ENCODE measurements at places on chromosomes 1 and 21. TPM values are rescaled to one million over a fixed set of nuclear protein-coding genes. Genes with fewer than 3 reads are reported as not detected.

- DNase-seq = no peak
These were observed 50.8 kb downstream of the SRRM1 start for GRCh38 chr1:24693827-24694379.

DNA sequence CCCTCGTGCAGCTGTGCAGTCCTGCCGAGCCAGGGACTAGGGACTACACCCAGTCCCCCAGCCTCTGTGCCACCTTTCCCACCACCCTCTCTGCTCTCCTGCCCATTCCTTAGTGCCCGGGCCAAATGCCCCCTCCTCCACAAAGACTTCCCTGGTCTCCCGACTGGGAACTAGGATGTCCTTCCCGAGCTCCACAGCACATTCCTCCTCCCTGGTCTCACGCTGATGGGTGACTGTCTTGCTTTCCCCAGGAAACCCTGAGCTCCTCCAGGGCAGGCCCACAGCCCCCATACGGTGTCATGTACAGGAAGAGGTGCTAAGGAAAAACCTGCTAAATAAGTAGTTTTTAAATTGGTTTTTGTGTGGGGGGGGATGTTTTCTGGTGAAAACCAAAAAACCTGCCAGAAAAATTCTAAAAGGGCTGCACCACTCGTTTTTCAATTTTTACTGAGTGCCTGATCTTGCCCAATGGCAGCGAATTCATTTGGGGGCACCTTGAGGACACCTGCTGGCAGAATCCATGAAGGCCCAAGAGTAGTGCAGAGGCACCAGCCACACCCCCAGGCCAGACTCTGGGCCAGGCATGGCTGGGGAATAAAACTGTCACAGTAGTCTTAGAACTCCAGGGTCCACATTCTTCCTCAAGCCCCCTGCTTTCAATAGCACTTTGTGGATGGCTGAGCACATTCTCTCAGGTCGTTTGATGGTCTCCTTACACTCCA, 50.4 kb downstream of the GLIS1 start:
- no peak for DNase-seq

- DNase-seq = no peak
These were observed 19.2 kb upstream of the BACE2 start for GRCh38 chr21:41148798-41149197.

- DNase-seq = no peak
These were observed 6.0 kb downstream of the CFAP74 start for GRCh38 chr1:1997576-1997975.

DNA sequence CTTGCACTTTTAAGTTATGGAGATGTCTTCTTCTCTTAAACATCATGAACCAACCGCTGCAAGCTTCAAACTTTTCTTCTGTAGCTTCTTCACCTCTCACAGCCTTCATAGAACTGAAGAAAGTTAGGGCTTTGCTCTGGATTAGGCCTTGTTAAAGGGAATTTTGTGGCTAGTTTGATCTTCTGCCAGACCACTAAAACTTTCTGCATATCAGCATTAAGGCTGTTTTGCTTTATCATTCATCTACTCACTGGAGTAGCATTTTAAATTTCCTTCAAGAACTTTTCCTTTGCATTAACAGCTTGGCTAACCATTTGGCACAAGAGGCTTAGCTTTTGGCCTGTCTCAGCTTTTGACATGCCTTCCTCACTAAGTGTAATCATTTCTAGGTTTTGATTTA, 43.0 kb upstream of the RGL1 start:
- DNase-seq = no peak

GRCh38 chr1:223228201-223228600, 85.2 kb upstream of the TLR5 start:
- DNase-seq = no peak

DNA sequence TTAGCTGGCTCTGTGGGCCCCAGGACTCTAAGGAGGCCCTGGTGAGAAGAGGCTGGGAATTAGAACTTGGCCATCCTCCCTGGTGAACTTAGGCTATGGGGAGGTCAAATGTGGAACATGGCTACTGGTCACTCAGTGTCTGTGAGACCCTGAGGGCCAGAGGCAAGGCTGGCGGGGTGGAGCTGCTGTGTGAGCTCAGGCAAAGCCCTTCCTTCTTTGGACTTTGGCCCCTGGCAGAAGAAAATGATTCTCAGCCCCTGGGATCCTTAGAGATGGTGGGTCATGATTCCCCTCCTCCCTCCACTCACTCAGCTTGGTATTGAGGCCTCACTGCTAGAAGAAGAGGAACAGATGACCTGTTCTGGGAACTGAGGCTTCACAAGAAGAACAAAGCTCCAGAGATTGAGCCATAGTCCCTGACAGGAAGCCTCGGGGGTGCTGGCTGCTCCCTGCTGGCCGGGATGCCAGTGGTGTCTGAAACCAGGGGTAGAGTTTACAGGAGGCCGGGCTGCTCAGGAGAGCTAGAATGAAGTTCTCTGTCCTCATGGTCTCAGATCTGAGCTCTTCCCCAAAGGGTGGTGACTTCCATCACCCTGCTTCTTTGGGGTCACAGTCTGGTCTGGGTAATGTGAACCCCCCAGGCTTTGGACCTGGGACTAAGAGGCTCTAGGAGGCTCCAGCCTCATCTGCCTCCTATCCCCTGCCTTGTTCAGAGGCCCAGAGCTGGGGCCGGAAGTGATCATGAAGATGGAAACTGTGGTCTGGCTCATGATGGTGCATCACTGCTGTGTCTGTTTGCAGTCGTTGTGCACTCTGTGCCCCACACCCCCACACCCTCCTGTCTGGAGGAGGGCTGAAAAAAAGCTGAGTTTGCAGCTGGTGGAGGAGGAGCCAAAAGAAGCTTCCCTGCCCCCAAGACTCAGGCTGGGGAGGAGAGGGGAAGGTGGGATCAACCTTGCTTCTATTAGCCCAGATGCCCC, 905 bp downstream of the BTBD19 start:
- no peak for DNase-seq

DNA sequence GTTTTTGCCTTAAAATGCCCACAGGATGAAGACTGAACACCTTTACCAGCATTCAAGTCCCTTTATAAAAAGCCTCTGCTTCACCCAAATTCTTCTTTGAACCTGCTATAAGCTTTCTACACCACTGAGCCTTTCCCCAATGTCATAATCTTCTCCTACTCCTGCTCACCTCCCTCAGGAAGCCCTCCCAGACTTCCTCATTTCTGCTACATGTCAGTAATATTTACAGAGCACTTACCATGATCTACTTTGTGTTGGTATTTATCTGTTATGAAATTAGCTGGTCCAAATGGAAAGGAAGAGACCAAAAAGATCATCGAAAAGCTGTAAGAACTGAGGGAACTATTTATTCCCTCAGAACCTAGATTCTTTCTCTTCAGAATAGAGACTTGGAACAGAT, 8.5 kb downstream of the OVGP1 start:
- DNase-seq = no peak

GRCh38 chr1:218408942-218409341, 63.8 kb downstream of the TGFB2 start:
- DNase-seq = no peak

DNA sequence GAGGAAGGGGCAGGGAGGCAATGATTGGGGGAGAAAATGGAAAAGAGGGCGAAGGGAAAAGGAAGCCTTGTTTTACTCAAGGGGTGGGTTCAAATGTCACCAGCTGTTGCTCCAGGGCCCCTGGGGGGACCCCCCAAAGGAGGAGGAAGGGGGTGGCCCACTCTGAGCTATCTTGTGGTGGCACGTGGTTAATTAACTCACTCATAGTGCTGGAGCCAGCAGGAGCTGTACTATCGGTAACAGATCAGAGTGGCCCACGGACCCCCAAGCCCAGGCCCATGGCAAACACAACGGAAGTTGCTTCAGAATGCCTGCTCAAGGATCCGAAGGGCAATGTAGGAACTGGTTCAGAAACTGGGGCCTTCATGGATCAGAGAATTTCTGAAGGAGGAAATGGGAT, 7.2 kb downstream of the TFF2 start:
- DNase-seq = no peak

DNA sequence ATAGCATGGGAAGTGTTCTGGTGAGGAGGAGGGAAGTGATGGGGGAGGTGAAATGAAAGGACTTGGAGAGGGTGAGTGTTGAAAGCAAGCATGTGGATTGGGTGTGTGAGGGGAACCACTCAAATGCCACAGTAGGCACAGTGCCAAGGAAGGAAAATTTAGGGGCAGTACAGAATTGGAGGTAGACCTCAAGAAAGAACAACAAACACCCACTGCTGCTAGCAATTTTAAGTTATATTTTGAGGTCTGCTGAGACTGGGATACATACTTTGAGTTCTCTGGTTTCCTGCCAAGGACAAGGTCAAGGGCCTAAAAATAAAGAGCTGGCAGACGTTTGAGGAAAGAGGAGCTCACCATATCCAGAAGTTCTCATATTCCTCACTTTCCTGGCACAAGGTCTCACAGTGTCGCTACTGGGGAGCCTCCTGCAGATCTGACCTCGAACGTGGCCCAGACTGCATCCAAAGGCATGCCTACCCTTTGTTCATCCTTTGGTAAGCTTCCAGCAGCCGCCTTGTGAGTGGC, 104.0 kb downstream of the BRINP2 start:
- no peak for DNase-seq

DNA sequence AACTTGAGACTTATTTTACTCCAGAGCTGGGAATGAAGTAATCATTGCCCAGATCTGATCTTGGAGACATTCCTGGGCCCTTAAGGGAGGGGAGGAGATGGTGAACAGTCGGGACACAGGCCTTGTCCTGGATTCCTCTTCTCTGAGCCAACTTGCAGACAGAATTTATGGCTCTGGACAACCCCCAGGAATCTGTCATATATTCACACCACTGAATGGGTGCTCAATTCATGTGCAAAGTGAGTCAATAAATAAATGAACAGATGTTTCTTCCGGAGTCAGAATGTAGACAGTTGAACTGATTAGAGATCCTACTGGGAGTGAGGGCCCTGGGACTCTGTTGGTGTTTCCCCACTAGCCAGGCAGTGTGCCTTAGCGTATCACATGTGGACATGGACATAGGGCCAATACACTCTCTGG, 2.6 kb downstream of the TUFT1 start:
- DNase-seq = no peak

GRCh38 chr1:79375352-79375751, 368.8 kb upstream of the ADGRL4 start:
- no peak for DNase-seq

GRCh38 chr1:65167586-65168242, 19.7 kb downstream of the AK4 start:
- no peak for DNase-seq

- DNase-seq = no peak
These were observed 101.3 kb upstream of the USP24 start for GRCh38 chr1:55316502-55316901.

The TNFRSF4 gene
- total RNA-seq = 1.5 TPM

The BLACAT1 gene
- total RNA-seq = 0.44 TPM

The SH2D1B gene
- total RNA-seq = 0.17 TPM

The LRRC3 gene
- 2.4 TPM for total RNA-seq

The PLA2G2D gene
- total RNA-seq = not detected

The RHBG gene
- total RNA-seq = not detected

The OLIG2 gene
- total RNA-seq = 42.2 TPM

The DMBX1 gene
- 0.33 TPM for total RNA-seq

The SPRR5 gene
- not detected for total RNA-seq

The TP73 gene
- total RNA-seq = 3.0 TPM

The TNNI3K gene
- total RNA-seq = 3.0 TPM
